ENCODE measurements at places on chromosomes 1 and 21. TPM values are rescaled to one million over a fixed set of nuclear protein-coding genes. Genes with fewer than 3 reads are reported as not detected.

The COL6A2 gene
- 139 TPM for total RNA-seq

GRCh38 chr1:246785494-246786111 lies 61.4 kb downstream of the SCCPDH start:
- DNase-seq = peak; percentile 78

The PROK1 gene
- total RNA-seq = not detected

The AADACL3 gene
- 46.0 TPM for total RNA-seq

GRCh38 chr21:38494703-38495102 lies 3.6 kb downstream of the ERG start:
- DNase-seq = no peak

DNA sequence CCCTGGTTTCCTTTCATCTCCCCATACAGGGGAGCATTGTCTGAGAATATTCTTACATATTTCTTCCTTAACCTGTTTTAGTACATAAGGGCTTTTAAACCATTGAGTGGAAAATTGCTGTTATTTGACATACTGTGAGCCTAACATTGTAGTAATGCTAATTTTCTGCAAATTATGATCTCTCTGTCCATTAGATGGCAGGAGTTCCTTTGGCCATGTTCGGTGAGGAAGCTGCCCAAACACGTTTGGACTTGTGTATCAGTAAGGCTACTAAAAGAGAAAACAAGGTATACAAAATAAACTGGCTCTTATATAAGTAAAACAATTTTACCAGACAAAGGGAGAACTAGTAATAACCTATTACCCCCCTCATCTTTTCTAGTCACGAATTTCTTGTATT lies 29.2 kb downstream of the CDC7 start:
- DNase-seq = no peak

DNA sequence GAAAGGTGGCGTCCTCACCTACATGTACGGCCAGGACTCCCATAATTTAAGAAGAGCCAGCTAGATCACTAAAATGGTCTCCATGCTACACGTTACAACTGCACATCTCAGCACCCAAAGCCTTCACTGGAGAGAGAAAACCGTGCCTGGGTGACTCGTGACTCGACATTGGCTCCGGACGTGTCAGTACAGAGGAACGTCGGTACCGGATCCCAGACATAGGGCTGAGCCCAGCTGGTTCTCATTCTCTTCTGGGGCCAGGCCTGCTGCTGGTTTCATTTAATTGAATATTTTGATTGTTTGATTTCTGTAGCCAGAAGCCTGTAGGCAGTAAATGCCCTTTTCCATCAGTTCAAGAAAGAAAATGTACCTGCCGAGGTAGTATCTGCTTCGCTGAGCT lies 93.1 kb downstream of the HHIPL2 start:
- peak; percentile 68 for DNase-seq

DNA sequence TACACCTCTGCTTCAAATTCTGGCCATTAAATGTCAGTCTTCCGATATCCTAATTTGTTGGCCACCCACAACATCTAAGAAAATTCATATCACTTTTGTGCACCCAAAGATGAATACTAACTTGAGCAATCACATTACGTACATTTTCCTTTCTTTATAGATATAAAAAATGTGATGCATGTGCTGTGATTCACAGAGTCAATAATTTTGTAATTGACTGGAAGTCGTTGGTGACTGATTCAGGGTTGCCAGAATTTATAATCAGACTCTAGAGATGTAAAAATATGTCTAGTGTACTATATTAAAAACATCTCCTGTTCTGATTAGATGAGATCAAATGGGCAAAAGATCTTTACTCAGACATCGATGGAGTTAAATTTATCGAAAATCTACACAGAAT lies 150.0 kb upstream of the KCTD3 start:
- no peak for DNase-seq

The CSF3R gene
- total RNA-seq = 2.7 TPM

- no peak for DNase-seq
Measured at GRCh38 chr1:66315671-66316070, 218.3 kb upstream of the SGIP1 start.

- DNase-seq = no peak
Measured at GRCh38 chr1:231241750-231242149, 738 bp downstream of the GNPAT start.

- no peak for DNase-seq
Measured at GRCh38 chr1:187275346-187275745, 446.6 kb downstream of the PLA2G4A start.

GRCh38 chr1:64956733-64957441 lies 9.5 kb downstream of the JAK1 start:
- no peak for DNase-seq

The CCNL2 gene
- 169 TPM for total RNA-seq

The ANGPTL7 gene
- total RNA-seq = 2.8 TPM

The NEGR1 gene
- 3.5 TPM for total RNA-seq

The DCST1 gene
- 8.2 TPM for total RNA-seq

DNA sequence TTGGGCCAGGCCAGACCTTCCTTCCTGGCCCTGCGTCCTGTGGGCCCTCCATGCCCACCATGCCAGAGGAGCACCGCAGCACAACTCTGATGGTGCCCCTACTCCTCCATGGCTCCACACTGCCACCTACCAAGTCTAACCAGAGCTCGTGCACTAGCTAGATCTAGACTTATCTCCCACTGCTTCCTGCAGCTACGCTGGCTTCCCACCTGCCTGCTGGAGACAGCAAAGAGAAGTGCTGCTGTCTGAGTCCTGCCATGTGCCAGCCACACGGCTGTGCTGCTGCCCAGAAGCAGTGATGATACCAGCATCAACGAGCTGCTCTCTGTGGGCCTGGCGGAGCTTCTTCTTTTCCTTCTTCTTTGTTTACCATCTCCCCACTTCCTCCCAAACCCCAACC lies 4.5 kb downstream of the GUCA2B start:
- no peak for DNase-seq

The PLA2G5 gene
- total RNA-seq = 0.79 TPM

The B3GALT5 gene
- 5.9 TPM for total RNA-seq

DNA sequence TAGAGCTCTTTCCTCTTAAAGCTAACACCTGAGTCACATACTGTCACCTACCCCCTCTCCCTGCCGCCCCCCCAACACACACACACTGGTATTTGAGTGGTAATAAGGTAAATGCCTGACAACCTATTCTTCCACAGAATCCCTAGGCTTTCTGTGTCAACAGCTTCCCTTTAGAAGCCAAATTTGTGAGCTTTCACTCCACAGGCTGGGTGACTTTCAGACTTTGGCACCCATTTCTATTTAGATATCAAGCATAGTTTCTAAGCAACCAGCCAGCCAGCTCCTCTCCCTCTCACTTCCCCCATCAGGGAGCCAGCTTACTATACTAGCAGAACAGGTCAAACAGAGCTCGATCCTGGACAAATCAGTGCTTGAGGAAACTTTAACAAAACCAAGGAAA lies 3.2 kb upstream of the C1orf74 start:
- no peak for DNase-seq

DNA sequence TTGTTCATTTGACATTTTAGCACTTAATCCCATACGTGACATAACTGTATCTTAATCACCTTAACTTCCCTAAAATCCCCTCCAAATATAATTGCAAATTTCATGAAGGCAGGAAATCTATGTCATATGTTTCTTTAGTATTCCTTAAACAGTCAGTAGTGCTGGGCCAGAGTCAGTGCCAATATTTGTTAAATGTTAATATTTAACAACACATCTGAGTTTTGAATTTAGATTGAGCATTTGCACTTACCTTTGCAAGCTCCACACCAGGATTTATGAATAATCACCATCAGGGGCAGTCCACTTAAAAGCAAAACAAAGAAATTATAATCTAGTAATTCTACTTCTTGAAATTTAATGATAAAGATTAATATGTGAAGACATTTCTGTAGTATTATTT lies 5.3 kb downstream of the KTI12 start:
- DNase-seq = no peak

DNA sequence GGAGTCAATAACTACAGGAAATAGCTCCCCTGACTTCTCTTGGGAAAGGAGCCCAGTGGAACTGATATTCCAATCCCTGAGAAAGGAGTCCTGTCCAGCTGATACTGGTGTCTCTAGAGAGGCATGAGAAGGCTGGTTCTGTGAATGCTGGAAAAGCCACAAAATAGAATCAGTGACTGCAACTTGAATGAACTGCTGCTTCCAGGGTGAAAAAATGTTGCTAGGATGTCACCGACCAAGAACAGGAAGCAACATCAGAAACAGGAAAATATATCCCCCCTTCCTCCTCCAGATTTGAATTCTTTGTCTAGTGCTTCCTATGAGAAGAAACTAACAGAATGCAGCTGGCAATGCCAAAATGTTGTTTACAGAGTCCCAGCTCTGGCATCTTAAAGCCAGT lies 269.3 kb upstream of the LYPLAL1 start:
- no peak for DNase-seq

DNA sequence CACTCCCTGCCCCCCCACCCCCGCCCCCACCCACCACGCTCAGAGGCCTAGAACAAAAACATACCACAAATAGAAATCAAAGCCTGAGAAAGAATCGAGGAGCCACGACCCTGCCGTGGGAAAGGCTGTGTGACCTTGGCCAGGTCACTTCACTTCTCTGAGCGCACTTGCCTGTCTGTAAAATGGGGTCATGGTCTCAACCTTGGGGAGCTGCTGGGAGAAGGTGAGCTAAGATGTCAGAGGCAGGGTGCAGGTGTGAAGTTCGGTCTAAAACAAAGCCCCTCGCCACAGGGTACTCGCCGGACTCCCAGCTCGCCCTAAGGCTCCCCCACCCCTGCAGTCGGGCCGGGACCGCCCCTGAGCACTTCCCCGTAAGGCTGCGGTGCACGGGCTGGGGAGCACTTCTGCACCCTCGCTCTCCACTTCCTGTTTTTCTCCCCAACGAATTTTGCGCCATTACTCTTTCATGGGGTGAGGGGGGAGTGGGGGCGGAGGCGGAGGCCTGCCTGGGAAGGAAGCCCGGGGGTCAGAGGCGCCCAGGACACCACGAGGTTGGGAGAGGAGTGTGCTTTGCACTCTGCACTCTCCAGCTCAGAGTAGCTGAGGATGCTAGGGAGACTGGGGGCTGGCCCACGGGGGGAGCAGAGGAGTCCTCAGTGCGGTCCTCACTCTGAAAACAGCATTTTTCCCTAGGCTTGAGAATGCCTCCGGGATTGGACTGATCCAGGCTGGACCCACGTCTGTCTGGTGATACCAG lies 21.9 kb upstream of the PIK3CD start:
- DNase-seq = no peak

The LY9 gene
- total RNA-seq = 0.34 TPM

- no peak for DNase-seq
Measured at GRCh38 chr1:65924471-65924870, 131.8 kb downstream of the PDE4B start.

The LCK gene
- total RNA-seq = 0.94 TPM

The FAM20B gene
- total RNA-seq = 21.7 TPM

The VWA5B1 gene
- not detected for total RNA-seq

All from suprapubic skin (tissue), 4 donors.